ENCODE measurements at places on chromosomes 3 and 15.

DNA sequence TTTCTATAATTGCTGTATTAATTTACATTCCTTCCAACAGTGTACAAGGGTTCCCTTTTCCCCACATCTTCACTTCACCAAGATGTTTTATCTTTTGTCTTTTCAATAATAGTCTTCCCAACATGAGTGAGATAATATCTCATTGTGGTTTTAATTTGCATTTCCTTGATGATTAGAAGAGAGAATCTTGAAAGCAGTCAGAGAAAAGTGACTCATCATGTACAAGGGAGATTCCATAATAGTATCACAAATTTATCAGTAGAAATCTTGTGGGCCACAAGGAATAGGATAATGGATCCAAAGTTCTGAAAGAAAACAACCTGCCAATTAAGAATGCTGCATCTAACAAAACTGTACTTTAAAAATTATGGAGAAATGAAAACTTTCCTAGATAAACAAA lies 189.3 kb downstream of the NECTIN3 start:
- DNase-seq = no peak

DNA sequence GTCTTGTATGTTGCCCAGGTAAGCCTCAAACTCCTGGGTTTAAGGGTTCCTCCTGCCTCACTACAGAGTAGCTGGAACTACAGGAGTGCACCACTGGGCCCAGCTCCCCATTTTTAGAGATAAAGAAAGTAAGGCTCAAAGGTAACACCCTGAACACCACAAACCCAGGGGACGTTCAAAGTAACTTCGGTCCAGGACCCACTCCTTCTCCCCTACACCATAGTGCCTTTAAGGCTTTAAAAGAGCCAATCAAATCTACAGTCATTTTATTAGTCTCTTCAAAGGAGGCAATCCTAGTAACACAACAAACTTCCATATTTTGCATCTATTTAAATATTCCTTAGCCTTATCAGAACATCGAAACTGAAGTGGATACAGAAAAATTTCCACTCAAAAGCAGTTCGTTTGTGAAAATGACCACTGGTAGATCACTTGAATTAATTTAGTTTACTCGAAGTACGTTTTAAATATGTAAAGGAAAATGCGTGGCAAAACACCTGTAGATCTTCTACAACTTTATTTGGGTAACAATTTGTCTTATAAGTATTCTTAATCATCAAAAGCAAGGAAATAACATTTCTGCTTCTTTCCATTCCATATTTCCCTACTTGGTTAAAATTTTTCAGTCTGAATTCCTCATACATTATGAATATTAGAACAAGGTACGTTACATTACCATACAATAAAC lies 1.8 kb downstream of the STAG1 start:
- DNase-seq = no peak

GRCh38 chr15:99450896-99451358 lies 114.9 kb upstream of the MEF2A start:
- DNase-seq = no peak

- peak; percentile 37 for DNase-seq
Measured at GRCh38 chr3:144643771-144644198, 672.2 kb downstream of the DIPK2A start.

GRCh38 chr15:27550635-27551034 lies 548.5 kb downstream of the OCA2 start:
- no peak for DNase-seq

DNA sequence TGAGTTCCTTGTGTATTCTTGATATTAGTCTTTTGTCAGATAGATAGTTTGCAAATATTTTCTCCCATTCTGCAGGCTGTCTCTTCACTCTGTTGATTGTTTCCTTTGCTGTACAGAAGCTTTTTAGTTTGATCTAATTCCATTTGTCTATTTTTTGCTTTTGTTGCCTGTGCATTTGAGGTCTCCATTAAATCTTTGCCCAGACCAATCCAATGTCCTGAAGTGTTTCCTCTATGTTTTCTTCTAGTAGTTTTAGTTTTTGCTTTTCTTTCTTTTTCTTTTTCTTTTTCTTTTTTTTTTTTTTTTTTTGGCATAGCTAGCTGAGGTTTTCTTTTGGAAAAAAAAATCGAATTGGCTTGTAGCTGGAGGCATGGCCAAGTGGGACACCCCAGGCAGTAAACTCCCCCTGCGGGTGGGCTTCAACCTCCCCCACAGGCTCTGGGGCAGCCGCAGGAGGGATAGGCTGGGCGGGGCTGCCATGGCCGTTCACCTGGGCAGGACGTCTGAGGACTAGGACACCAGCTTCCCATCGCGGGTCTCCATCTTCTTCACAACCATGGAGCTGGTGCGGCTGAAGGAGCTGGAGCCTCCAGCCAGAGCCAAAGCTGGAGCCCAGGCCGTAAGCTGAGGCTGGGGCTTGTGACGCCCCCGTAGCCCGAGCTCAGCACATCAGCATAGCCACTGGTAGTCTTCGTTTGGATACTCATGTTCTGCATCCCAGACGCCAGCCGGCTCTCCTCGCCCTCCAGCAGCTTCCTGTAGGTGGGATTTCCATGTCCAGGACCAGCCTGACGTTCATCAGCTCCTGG lies 16.2 kb upstream of the PSTPIP1 start:
- no peak for DNase-seq

GRCh38 chr3:114855839-114856238 lies 291.2 kb downstream of the ZBTB20 start:
- DNase-seq = no peak

GRCh38 chr15:57198654-57199291 lies 177.5 kb upstream of the CGNL1 start:
- DNase-seq = no peak

DNA sequence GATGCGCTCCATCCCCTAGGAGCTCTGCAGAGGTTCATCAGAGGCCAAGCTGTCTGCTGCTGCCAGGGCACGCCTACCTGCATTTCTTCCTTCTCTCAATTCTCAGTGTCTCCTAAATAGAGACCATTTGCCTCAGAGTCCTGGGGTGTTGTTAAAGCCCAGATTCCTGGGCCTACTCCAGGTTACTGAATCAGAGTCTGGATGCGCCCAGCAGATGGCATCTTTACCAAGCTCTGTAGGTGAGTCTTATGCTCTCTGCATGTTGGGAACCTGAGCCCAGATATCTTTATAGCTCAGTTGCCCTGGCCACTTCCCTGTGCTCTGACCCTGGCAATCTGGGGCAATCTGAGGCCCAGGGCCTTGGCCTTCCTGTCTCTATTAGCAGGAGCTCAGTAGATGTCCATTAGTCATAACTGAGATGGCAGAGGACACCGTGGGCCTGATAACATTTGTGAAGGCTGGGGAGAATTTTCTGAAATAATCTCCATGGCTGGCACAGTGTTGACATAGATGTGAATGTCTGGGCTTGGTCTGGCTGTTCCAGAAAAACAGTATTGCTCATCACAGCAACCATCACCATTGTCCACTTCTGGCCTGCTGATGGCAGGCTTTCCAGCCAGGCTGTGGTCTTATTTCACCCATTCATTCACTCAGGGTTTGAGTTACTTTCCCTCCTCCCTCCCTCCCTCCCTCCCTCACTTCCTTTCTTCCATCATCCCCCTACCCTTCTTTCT lies 13.3 kb upstream of the RBP1 start:
- no peak for DNase-seq

DNA sequence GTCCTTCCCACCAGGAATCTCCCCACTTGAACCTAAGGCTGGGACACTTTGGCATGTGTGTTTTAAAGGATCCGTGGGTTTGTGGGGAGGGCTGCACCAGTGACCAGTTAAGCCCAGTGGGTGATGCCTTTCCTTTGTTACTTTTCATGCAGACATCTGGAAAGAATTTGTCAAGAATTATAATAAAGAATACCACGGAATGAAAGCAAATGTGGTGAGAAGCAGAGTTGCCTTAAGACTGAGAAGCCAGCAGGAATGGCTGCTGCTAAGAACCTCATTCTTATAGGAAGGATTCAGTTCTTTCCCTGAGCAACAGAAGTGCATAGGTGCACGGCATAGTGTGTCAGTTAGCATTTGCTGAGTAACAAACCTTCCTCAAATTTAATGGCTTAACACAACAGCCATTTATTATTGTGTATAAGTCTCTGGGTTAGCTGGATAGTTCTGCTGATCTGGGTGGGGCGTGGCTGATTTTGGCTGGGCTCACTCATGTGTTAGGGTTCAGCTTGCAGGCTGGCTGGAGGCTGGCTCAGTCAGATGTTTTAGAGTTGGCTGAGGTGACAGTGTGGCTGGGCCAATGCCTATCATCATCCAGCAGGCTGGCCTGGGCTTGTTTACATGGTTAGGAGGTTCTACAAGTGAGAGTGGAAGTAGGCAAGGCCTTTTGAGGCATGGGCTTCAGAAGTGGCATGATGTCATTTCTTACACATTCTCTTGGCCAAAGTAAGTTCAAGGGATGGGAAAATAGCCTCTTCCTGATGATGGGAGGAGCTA lies 262.7 kb upstream of the CTDSPL start:
- DNase-seq = no peak

DNA sequence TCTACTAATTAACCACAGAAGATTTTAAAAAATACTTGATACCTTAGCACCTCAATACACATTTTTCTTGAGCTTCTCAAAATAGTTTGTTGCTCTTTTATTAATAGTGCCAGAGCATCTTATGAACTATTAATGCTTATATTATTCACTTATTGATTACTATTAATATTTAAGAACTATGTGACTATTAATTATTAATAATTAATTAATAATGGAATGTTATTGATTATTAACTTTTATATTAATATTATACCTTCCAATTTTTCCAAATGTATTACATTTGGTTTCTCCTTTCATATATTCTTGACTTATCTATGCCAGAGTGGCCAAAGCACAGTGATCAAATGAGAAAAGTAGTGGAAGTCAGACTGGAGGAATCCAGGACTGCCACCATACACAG lies 138.3 kb downstream of the CCNL1 start:
- DNase-seq = no peak

DNA sequence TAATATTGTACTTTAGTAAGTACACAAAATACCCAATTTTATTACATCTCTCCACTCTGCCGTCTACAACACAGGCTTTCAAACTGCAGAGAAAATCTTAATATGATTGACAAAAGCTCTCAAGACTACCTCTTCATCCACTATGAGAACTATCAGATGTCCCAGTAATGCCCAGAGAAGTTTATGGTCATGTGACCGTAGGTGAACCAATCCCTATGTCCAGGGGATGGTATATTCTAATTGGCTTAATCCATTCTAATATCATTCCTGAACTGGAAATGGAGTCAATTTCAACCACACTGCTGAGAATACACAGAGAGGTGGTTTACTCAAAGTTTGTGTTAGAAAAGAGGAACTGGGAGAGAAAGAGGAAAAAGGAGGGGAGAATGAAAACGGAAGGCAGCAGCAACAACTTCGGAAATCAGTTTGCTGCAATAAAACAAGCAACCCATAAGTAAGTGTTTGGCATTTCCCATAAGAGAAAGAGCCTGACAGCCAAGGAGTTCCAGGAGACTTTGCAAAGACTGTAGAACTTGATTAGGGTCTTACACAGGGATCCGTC lies 7.3 kb downstream of the SST start:
- no peak for DNase-seq

DNA sequence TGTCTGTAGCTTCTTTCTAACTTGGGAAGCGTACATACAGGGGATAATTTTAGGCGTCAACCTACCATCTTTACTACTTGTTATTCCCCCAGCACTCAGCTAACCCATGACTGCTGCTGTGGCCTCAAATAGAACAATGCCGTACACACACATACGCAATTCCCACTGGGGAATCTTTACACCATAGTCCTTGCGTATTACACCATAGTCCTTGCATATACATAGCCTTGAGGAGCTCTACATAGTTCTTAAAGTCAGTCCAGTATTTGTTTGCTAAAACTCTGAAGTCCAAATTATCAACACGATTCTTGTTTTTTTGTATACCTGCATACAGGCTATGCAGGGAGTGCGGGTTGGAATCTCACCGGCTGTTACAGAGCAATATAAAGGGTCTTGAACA lies 67.2 kb downstream of the CGNL1 start:
- no peak for DNase-seq

GRCh38 chr3:69122403-69122802 lies at the start of gene LMOD3:
Gene LMOD3, minus strand, starts transcription at chr3:69122595. Its CDS starts 209 bp downstream, at chr3:69122386.
- DNase-seq = no peak
